ENCODE measurements at places on chromosomes 6 and 20.

DNA sequence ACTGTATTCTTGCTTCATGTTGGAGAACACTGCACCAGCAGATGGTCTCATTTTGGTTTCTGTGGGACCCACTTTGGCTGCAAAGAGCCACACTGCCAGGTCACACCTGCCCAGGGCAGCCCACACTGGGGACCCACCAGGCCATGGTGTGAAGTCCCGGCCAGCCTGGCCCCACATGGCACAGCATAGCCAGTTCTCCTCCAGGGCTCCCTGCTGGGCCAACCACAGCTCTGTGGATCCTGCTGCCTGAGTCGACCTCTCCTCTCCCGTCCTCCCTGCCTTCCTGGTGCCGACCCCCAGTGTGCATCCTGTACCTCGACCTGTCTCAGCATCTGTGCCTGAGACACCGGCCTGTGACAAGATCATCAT, 3.0 kb downstream of the ARFRP1 start:
- no peak for DNase-seq

GRCh38 chr6:6683969-6684833, 95.7 kb downstream of the LY86 start:
- no peak for DNase-seq

DNA sequence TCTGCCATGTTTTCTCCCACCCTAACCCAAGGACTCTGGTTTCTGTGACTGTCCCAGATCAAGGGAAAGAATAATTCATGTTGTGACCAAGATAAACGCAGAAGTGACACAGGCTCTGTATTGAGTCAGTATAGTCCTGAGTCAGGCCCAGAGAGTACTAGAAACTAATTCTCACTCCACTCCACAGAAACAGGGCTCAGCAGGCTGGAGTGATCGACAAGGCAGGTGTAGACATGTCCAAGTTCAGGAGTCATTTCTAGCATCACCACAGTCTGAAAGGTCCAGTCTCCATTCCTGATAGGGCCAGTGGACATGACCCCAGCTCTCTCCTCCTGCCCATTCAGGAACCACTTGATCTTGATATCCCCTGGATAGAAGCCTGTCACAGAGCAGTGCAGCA, 2.7 kb downstream of the HLA-DOB start:
- no peak for DNase-seq

DNA sequence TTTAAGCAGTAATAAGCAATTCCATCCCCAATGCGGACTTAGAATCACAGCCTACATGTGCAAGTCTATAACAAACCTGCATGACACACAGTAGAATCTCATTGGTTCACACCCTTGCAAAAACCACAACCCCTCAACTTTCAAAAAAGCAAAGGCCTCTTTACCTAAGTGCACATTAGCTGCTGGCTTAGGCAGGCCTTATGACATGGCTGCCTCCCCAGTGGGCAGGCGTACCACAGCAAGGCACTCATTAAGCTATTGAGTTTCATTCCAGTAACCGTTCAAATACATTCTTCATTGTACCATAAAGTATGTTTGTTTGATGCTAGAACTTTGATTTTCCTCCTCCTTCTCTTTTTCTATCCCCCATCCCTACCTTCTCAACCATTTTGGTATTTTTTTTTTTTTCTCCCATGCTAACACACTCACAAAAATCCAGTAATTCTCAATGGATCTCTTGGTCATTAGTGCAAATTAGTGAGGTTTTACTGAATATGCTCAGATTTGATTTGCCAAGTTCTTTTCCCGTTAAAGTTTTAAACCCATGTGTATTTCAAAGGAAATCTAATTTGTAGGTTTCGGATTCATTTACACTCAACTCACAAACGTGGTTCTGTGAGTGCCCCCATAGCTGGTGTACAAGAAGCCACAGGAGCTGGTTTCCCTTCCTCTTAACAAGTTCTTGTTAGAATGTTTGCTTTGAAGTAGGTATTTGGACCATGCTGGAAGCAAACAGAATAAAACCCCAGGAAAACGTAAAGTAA, 460.4 kb upstream of the RUNX2 start:
- no peak for DNase-seq

GRCh38 chr20:22289442-22289841, 294.9 kb downstream of the FOXA2 start:
- no peak for DNase-seq

GRCh38 chr6:43812850-43813578, 43.0 kb downstream of the VEGFA start:
- no peak for DNase-seq

GRCh38 chr6:156731396-156731795, 45.8 kb upstream of the ARID1B start:
- no peak for DNase-seq

DNA sequence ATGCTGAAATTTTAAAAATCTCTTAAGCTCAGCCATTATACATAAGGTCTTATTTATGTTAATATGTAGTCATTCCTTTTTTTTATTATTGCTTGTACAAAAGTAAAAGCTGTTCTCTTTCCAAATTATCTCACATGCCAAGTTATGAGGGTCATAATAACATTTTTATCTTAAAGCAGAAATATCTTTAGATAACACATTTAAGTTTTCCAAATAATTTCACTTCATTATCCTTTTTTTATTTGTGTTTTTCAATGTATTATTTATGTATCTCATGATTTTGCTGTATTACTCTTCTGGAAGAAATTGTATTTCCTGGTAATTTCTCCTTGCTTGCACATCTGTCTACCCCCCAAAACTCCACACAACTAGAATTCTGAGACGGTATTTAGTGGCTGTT, 461.1 kb upstream of the SOX4 start:
- no peak for DNase-seq

DNA sequence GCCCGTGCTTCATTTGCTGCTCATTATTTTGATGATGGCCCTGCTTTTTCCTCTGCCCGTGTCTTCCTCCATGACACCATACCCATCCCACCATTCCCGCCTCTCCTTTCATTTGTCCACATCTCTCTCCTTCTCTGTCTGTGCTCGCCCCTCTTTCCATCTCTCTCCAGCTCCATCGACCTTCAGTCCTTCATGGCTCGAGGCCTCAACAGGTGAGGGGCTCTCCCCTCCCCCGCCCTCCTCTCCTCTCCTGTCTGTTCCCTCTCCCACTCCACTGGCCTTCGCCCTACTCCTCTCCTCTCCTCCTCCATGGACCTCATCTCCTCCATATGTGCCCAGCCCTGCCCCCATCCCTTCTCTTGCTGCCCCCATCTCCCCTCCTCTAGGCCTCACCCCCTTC, 12.1 kb upstream of the ZBTB9 start:
- no peak for DNase-seq

DNA sequence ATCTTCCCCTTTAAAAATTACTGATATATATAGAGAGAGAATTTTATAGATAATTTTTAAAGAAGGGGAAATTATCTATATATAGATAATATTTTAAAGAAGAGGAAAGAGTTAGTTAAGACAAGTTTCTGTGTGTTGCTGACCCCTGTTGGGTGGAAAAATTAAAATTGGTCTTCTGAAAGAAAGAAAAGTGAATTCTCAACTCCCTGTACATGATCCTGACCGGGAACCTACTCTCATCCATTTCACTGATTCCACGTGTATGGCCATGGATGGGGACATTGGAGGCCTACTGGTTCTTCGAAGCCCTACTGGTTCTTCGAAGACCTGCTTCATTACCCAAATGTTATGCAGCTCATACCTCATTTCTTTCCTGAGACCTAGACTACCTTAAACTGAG, 53.0 kb upstream of the TCF21 start:
- no peak for DNase-seq

DNA sequence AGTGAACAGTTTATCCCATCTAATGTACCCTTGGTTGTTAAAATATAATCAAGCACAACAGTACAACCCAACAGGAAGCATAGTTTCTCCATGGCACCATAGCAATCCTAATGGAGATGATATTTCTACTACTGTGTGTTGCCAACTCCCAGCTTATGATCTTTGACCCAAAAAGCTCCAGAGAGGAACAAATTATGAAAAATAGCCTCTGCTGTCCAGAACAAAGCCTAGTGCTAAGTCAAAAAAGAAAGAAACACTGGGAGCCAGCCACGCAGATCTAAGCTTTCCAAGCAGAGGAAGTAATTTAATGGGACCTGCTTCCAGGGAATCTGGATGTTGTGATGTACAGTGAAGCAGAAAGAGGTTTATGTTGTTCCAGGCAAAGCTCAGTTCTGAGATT, 52.2 kb upstream of the TASP1 start:
- no peak for DNase-seq

DNA sequence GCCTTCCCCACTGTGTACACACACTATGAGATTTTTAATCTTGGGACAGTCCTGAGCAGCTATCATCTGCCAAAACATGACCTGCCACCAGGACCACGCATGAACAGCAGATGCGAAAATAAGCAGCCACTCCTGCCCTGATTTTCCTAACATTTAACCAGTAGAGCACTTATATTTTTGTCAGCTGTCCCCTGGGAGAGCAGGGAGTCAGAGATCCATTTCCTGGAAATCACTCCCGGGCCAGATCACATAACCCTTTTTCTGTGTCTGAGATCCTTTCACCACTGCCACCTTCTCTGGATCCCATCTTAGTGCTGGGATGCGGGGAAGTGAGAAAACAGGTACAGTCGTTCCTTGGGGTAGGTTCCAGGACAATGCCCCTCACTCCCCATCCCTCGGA, 5.7 kb downstream of the SDCBP2 start:
- DNase-seq, result peak; percentile 54

- no peak for DNase-seq
Measured at GRCh38 chr6:164911873-164912580, 397.4 kb downstream of the C6orf118 start.

- no peak for DNase-seq
Measured at GRCh38 chr6:167550941-167551627, 226.2 kb downstream of the TTLL2 start.

- DNase-seq, result no peak
Measured at GRCh38 chr6:5599127-5599526, 337.8 kb downstream of the FARS2 start.

DNA sequence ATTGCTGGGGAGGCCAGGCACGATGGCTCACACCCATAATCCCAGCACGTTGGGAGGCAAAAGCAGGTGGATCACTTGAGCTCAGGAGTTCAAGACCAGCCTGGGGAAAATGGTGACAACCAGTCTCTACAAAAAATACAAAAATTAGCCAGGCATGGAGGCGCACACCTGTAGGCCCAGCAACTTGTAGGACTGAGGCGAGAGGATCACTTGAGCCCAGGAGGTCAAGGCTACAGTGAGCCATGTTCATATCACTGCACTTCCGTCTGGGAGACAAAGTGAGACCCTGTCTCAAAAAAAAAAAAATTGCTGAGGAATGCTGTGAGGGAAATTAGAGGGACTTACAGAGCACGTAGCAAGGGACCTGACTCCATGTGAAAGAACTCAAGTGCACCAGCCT, 40.8 kb upstream of the ID1 start:
- no peak for DNase-seq

DNA sequence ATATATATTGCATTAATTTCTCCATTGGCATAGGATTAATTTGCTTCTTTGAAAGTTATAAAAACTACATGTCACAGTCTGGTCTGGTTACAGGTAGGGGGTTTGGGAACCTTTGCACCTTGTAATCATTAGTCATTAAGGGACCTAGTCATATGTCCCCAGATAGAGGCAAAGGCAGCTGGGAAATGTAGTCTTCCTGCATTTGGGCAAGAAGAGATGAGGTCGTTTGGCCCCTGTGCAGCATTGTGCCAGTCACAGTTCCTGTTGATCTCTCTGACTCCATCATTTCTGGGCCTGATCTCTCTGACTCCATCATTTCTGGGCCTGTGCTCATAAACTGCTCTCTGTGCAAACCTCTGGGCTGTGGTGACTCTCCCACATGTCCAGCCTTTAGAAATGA, 73.2 kb downstream of the BCKDHB start:
- no peak for DNase-seq

DNA sequence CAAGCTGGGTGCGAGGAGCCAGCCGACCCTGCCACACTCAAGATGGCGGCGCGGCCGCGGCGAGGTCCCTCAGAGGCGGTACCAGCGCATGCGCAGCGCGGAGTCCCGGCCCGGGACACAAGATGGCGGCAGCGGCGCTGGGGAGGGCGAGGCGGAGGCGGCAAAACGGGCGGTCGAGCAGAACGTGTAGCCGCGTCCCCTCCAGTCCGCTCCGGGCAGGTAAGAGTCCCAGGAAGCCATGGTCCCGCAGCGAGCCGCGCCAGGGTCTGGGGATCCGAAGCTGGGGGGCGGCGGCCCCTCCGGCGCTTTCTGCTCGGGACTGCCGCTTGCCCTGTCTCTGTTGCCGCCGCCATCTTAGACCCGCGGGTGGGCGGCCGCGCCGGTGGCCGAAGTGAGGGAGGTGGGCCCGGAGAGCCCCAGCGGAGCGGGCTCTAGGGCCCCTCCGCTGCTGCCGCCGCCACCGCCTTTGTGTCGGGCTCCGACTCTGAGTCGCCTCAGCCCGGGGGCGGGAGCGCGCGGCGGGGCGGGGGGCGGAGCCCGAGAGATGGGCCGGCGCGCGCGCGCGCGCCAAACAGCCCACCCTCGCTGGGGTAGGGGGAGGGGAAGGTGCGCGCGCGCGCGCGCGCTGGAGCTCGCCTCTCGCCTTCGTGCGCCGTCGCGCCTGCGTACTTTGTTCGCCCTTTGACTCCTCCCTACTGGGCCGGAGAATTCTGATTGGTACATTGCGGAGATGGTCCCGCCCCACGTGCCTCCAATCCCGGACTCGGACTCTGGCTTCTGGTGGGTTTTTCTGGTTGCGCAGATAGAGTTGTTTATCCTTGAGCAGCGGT, at the start of gene PCIF1:
Gene PCIF1 (plus strand): TSS at position 98 of the 830 bp plus-strand sequence. CDS start 4,317 bp downstream, outside the sequence.
- DNase-seq, result peak; percentile 99
